Erythroblast (primary cell): ENCODE measurements at places on chromosomes 1 and 21.

- no peak for DNase-seq
These were observed 553.3 kb upstream of the USP24 start for GRCh38 chr1:55768327-55768952.

DNA sequence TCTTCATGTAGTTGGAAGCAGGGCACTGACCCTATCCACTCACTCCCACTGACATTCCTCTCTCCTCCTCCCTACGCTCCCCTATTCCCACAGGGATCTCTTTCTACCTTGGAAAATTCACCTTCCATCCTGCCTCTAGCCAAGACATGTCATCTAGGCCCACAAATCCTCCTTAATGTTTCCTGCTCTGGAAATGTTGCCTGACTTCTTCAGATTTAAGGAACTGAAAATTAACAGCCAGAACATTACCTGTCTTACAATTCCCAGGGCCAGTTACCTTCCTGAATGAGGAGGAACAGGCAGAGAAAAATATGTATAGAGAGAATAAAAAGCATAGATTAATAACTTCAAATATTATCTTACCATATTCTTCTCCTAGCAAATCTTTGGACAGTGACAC lies 147.3 kb downstream of the MRPL39 start:
- no peak for DNase-seq

DNA sequence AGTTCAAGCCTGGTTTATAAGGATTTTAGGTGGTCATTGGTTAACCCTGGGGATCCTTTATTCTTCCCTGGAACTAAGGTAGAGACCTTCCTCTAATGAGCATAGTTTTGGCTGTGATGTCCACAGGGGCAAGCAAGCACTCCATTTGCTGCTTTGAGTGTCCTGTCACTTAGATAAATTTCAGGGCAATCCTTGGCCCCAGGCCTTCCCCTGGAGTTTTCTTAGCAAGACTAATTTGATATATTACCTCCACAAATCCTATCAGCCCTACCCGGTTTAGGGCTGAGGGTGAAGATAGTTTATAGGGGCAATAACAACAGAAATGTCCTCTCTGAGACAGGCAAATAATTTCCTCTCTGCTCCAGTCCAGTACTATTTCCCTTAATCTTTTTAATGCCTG lies 166.6 kb downstream of the CYYR1 start:
- DNase-seq = no peak

DNA sequence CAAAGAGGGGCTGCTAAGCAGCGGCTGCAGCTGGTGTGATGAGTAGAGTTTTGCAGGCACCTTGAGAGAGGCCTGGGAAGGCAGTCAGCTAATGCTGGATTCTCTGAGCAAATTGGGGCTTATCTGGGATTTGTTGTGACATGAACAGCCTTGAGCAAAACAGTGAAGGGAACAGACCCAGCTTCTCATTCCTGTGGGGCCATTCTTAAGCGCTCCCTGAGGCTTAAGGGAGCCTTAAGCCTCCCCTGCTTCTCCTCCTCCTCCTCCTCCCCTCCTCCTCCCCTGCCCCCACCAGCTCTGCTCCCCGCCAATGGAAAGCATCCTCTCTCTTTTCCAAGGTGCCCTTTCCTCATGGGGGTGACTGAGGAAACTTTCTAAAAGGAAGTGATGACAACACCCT lies 21.3 kb downstream of the HMGCS2 start:
- no peak for DNase-seq

GRCh38 chr1:53430779-53431178 lies 28.4 kb upstream of the DMRTB1 start:
- DNase-seq = no peak

DNA sequence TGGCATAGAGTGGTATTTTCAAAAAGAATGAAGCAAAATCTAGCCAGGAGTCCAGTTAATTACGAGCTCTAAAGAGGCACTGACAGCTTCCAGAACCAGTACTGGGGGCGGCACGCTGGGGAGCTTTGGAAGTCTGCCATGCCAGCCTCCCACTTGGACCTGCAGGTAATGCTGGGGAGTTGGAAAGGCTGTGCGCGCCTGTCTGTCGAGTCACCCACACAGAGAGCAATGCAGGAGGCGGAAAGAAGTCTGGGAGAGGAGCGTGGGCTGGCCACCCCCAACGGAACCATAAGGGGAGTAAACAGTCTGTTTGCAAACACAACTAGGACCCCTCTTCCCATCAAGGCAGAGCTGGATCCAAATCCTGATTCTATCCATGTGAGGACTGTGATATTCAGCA lies 84.5 kb downstream of the BEND5 start:
- no peak for DNase-seq

DNA sequence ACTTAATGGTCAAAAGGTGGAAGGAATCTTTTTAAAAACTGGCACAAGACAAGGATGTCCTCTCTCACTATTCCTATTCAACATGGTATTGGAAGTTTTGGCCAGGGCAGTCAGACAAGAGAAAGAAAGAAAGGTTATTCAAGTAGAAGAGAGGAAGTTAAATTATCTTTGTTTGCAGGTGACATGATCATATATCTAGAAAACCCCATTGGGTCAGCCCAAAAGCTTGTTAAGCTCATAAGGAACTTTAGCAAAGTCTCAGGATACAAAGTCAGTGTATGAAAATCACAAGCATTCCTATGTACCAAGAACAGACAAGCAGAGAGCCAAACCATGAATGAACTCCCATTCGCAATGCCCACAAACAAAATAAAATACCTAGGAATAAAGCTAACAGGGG lies 5.4 kb upstream of the PGBD2 start:
- DNase-seq = no peak

DNA sequence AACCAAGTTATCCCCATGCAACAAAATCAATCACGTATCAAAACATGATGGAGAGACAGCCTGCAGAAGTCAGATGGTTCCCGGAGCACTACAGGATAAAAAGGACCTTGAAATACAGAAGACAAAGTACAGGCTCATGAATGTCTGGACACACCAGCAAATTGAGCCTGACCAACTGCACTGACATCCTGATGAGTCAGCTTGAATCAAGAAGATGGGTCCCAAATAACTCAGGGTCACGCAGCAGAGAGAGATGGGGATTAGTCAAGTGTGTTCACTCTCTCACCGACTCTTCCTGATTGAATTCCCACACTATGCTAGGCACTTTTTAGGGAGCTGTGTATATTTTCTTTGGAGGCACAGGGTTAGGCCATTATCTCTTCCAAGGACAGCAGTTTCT lies 71.1 kb upstream of the DIRAS3 start:
- DNase-seq = no peak

DNA sequence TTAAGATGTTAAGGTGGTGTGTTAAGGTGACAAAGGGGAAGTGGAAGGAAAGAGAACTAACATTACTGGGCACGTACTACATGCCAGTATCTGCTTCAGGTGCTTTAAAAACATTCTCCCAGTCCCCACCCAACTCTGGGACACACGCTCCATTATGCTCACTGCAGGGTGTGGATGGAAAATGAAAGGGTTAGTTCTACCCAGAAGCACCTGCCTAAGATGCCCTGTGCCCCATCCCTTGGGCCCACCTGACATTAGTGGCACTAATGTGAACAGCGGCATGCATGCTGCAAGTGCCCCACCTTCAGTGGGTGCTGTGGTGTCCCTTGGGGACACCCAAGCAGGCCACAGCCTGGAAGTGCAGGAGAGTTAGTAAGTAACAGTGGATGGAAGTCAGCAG lies 82.9 kb upstream of the CXADR start:
- no peak for DNase-seq

DNA sequence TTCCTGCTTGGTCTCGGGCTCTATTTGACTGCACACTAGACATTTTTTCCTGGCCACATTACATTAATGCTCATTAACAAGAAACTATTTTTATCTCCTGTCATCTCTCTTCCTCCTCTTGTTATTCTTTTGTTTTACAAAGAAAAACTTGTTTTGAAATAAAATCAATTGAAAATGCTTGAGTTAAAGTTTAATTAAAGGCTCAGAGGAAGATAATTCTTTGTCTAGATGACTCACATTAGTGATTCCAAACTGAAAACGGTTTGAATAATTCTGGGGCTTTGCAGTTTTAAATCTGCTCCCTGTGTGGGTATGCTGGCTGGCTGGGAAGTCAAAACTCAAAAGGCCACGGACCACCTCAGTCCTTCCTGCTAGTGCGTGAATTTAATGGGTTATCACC lies 29.6 kb downstream of the RGS5 start:
- DNase-seq = no peak
